Bronchial smooth muscle cell (primary cell): ENCODE measurements at places on chromosomes 2 and 18. TPM values are rescaled to one million over a fixed set of nuclear protein-coding genes. Genes with fewer than 3 reads are reported as not detected.

CAPN13 gene
- not detected in 2 replicates for total RNA-seq

CD8B2 gene
- total RNA-seq = not detected in 2 replicates

GRB14 gene
- total RNA-seq = 0.17 and 4.1 TPM in 2 replicates

TUBB8B gene
- not detected in 2 replicates for total RNA-seq
